ENCODE measurements at places on chromosomes 5 and 9.

GRCh38 chr5:72842816-72843215 is 26.4 kb downstream of the TNPO1 start:
- no peak for DNase-seq

GRCh38 chr5:64854855-64855254 is 86.1 kb downstream of the CWC27 start:
- no peak for DNase-seq

GRCh38 chr5:179699616-179700237 is 960 bp downstream of the CANX start:
- DNase-seq, result no peak

DNA sequence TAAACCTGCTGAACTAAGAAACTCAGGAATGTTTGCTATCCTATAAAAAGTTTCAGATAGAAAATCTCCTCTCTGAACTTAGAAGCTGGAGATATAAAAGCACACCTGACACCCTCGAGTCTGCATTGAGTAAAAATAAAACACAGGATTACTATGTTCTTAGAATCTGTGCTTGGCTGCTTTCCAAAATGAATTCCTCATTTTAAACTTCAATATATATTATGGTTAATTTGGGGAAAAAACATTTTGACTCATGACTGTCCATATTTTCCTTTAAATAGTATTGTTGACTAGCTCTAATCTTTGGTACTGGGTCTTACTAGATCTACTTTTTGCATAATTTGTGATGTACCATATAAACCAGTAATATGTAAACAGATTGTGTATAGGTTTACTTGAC is 36.7 kb downstream of the FBXW2 start:
- DNase-seq, result no peak

DNA sequence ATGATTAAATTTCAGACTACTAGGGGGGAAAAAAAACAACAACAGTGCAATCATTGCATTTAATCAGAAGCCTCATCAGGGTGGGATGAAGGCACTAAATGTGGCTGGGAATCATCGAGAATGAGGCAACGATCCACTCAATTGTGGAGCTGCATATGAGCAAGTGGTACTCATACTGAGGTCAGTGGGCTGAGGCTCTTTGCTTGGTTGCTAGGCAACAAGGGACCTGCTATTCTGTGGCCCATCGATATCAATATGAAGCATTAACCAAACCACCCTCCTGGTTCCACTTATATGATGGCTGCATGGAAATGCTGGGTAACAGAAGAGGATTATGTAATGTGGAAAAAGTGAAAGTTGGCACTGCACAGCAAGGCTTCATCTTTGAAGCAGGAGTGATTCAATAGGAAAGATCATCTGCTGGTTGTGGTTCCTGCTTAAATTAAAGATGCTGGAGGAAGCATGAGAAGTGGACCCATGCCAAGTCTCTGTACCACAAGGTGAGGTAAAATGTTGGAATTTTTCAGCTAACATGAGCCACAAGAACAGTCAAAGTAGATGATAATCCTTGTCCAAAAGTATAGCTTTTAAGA is 159.8 kb upstream of the HMHB1 start:
- no peak for DNase-seq

GRCh38 chr5:80117446-80117845 is 82.3 kb downstream of the THBS4 start:
- no peak for DNase-seq

GRCh38 chr5:73777192-73777591 is 151.2 kb downstream of the ARHGEF28 start:
- no peak for DNase-seq

All from cortex of kidney (tissue), 1 donor.